Renal cortex interstitium (tissue), 15 donors: ENCODE measurements at places on chromosomes 11 and 22. TPM values are rescaled to one million over a fixed set of nuclear protein-coding genes. Genes with fewer than 3 reads are reported as not detected.

Gene OR8H3
- not detected for polyA plus RNA-seq

Gene ZNF214
- 13.1 TPM for polyA plus RNA-seq

Gene IFITM2
- 216 TPM for polyA plus RNA-seq

Gene MMP13
- not detected for polyA plus RNA-seq

Gene OR51B5
- 0.50 TPM for polyA plus RNA-seq

Gene MYBPC3
- 0.08 TPM for polyA plus RNA-seq

Gene NAALADL1
- 9.5 TPM for polyA plus RNA-seq

- no peak for DNase-seq
Observed at GRCh38 chr11:113345978-113346377, 31.6 kb downstream of the TTC12 start.

DNA sequence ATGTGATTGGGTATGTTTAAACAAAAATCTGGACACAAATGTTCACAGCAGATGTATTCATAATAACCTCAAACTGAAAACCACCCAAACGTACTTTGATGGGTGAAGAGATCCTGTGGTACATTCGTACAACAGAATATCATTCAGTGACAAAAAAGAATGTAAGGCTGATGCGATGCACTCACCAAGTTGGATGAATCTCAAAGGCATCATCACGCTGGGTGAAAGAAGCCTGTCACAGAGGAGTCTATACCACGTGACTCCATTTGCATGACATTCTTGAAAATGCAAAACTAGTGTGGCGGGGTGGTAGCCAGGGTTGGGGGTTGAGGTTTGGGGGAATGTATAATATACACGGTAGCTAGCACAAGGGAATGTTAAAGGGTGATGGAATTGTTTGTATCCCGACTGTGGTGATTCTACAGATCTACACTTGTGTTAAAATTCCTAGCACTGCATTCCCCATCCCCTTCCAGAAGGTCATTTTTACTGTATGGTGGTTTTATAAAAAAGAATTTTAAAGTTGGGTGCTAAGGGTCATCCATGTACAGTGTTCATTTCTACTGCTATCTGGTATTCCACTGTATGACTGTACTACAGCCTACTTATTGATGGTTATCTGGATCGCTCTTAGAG, 35.0 kb upstream of the SLC25A1 start:
- no peak for DNase-seq

DNA sequence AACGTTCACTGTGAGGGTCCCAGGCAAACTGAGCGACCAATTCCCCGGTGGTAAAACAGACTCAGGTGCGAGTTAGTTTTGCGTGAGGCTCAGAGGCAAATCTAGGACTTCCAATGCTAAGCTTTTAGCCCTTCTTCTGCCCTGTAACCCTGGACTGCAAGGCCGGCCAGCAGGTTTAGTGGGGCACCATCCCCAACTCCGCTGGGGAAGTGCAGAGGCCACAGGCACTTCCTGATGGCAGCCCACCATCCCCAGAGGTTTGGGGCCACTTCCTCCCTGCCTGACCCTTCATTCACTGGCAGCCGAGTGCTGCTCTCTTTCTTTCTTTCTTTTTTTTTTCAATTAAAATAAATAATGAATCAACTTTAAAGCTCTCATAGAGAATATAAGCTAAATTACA, 124.6 kb upstream of the B3GAT1 start:
- no peak for DNase-seq

DNA sequence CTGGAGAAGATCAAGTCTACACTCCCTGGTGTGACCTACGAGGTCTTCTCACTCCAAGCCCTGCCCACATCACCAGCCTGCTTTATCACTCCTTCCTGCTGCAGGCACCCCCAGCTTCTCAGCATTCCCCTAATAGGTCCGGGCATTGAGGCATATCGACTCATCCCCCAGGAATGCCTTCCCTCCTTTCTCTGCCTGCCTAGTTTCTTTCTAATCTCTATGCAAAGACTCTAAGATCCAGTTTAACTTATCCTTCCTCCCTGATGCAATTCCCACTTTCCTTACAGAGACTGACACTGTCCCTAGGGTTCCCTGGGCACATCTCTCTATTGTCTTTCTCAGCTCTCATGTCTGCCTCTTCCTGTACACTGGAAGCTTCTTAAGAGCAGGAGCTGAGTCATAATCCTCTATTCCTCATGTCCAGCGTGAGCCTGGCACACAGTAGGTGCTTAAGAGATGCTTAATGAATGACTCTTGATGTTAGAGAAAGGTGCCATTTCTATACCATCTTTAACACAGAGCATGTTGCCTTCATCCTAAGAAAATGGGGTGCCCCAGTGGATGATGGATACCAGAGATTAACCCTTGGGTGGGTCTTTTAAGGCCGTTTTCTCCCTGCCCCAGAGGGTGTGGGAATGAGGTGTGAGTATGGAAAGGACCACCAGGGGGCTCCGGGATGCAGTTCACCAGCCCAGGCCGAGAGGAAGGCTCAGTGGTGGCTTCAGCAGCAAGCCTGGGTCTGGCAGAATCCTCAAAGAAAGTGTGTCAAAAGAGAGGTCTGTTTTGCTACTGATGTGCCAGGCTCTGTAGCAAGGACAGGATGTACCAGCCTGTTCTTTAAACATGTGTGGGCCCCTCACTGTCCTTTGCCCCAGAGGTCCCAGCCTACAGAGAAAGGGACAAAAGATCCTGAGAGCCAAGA, 34.7 kb downstream of the PARVA start:
- peak; percentile 46 for DNase-seq

- DNase-seq, result no peak
Observed at GRCh38 chr11:111684251-111684650, 81.9 kb downstream of the PPP2R1B start.

GRCh38 chr22:25403811-25404471, 160.5 kb upstream of the GRK3 start:
- DNase-seq, result no peak

- DNase-seq, result no peak
Observed at GRCh38 chr11:69962152-69962551, 116.0 kb upstream of the ANO1 start.

DNA sequence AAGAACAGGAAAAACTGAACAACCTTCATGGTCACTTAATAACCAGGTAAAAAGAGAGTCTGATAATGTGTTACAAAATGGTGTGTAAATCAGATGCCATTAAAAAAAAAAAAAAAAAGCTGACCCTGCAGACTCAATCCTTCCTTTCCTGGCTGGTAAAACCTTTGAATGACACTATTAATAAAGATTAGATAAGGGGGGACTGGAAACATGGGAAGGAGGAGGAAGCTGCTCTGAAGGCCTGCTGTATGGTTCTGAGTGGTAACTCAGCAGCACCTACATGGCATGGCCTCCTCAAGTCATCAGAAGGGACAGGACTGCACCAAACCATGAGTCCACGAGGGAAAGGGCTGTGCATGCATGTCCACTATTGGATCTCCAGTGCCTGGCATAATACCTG, 18.0 kb upstream of the SWAP70 start:
- DNase-seq, result no peak

GRCh38 chr22:27667121-27667843, 134.3 kb downstream of the MN1 start:
- peak; percentile 84 for DNase-seq

GRCh38 chr11:12287374-12288211, 89.8 kb upstream of the PARVA start:
- peak; percentile 33 for DNase-seq

- DNase-seq, result no peak
Observed at GRCh38 chr11:33064033-33064825, 24.9 kb downstream of the TCP11L1 start.
